ENCODE measurements at places on chromosomes 7 and 10. TPM values are rescaled to one million over a fixed set of nuclear protein-coding genes. Genes with fewer than 3 reads are reported as not detected.

GRCh38 chr7:129150199-129150996 lies 5.9 kb downstream of the TSPAN33 start:
- DNase-seq, result no peak

Gene ST7
- total RNA-seq, result 24.4 TPM

GRCh38 chr10:78502210-78502936 lies 468.7 kb downstream of the RPS24 start:
- DNase-seq, result no peak

Gene AASS
- total RNA-seq, result 15.2 TPM

- DNase-seq, result no peak
These were observed 1.5 kb upstream of the CALML5 start for GRCh38 chr10:5500910-5501309.

- no peak for DNase-seq
These were observed 4.4 kb downstream of the CUL1 start for GRCh38 chr7:148702876-148703670.

Gene VPS50
- 11.8 TPM for total RNA-seq

- no peak for DNase-seq
These were observed 24.0 kb downstream of the ZEB1 start for GRCh38 chr10:31343009-31343408.

DNA sequence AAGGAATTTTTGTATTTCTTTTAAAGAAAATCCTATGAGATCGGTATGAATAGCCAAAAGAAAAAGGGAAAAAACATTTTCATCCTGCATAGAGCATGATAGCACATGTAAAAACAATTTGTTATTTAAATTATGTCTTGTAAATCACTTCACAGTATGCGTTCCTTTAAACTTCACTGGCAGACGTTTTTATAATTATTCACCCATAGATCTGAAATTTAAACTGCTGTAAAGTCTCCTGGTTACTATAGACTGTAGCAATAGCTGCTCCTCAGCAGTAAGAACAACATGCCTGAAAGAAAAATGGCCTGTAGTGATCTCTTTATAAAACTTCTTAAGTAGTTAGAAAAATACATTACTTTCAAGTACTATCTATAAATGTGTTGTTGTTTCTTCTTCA lies 26.5 kb downstream of the CAPZA2 start:
- no peak for DNase-seq

GRCh38 chr10:59362959-59363381 lies 621 bp upstream of the FAM13C start:
- no peak for DNase-seq
